Ecto neural progenitor cell (in vitro differentiated cells): ENCODE measurements at places on chromosomes 1 and 21.

GRCh38 chr1:197302775-197303174 is 34.7 kb downstream of the CRB1 start:
- no peak for DNase-seq

- no peak for DNase-seq
These were observed 100.2 kb downstream of the SMYD2 start for GRCh38 chr1:214380986-214381695.

- DNase-seq = no peak
These were observed 14.9 kb downstream of the MAP3K7CL start for GRCh38 chr21:29145354-29145782.

GRCh38 chr1:56709269-56709880 is 64.3 kb downstream of the PRKAA2 start:
- no peak for DNase-seq

- no peak for DNase-seq
These were observed 19.5 kb downstream of the INKA2 start for GRCh38 chr1:111719674-111720132.

- no peak for DNase-seq
These were observed 16.9 kb upstream of the PTTG1IP start for GRCh38 chr21:44890338-44890931.

- no peak for DNase-seq
These were observed 3.9 kb downstream of the SPEN start for GRCh38 chr1:15851210-15852035.

- DNase-seq = no peak
These were observed 994.9 kb downstream of the ADGRL2 start for GRCh38 chr1:82795508-82796149.

GRCh38 chr1:99599678-99600175 is 46.2 kb upstream of the PALMD start:
- DNase-seq = no peak

DNA sequence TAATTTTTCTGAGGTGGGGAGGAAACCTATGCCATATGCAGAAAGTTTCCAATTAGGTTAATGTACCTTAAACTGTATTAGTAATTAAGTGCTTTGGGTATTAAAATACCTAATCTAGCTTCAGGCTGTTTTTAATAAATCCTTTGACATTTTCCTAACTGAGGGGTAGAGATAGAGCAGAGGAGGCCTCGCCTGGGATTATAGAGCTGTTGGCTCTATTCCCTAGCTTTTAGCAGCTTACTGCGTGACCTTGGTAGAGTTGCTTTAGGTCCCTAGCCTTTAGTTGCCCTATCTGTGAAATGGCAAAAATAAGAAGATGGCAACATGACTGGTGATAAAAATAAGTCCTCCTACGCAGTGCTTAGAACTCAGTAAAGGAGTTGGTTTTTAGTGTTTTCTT is 621.0 kb downstream of the LMO4 start:
- DNase-seq = no peak

GRCh38 chr1:155175927-155176371 is 2.3 kb downstream of the TRIM46 start:
- peak; percentile 49 for DNase-seq

DNA sequence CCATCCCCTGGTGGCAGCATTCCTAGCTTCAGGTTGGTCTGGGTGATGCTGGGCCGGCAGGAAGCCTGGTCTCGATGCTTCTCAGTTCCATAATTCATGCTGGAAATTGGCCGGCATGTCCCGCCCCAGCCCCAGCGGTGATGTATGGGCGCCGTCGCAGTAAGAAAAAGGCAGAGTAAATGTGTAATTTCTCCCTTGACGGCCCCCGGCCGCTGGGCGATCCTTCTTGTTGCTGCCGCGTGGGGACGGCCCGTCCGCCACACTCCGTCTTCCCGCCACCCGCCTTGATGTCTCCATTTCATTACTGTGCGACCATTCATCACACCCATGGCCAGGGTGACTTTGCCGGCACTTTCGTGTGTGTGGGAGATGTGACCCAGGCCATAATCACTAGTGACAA is 8.5 kb downstream of the DMAP1 start:
- no peak for DNase-seq

GRCh38 chr1:214285610-214286440 is 4.9 kb downstream of the SMYD2 start:
- DNase-seq = no peak

DNA sequence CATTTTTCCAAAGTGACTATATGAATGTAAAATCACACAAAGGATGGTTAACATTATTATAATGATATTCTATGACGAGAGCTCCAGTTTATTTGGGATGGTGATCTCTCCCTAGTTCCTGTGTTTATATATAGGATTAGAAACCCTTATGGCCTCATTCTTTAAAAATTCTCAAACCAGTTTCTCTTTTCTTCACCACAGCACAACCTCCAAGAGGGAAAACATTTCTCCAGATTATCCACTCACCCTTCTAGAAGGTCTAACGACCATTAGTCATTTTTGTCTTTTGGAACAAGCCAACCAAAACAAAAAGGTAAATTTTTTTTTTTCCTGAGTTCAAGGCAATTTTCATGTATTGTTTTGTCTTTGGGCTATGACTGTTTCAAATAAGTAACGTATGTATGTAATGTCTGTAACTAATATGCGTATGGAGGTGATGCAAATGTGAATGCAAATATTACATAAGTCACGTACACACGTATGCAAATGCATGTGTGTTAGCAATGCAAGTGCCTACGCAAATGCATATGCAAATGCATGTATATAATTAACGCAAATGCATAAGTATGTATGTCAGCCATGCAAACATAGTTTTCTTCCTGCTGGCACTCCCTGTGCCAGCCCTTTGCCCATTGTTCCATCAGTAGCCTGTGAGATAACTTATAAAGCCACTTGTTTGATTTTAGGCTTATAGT is 72.5 kb upstream of the MORC3 start:
- no peak for DNase-seq

DNA sequence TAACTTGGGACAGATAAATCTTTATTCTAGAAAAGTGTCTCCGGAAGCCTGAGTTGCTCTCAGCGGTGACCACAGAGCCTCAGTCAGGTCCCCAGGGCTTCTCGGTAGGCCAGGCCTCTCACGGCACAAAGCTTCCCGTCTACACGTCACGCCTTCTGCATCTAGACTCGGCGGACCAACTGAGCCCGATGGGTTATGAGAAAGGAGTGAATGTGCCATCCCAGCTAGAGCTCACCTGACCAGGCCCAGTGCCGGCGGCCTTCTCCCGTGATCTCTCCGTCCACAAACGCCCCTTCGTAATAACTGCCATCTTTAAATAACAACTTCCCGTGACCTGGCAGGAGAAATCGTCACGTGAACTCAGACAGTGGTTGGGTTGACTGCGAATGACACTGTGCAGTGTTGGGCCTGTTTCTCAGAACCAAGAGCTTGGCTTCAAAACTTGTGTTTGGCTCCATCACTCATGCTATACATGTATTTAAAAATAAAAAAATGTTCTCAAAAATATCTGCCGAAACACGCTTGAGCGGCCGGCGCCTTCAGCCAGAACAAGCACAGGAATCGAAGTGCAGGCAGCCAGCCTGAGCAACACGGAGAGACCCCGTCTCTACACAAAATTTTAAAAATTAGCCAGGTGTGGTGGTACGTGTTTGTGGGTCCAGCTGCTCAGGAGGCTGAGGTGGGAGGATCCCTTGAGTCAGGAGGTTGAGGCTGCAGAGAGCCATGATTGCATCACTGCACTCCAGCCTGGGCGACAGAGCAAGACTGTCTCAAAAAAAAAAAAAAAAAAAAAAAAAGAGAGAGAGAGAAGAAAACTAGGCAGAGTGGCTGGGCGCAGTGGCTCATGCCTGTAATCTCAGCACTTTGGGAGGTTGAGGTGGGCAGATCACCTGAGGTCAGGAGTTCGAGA is 3.1 kb downstream of the MORN1 start:
- DNase-seq = no peak

DNA sequence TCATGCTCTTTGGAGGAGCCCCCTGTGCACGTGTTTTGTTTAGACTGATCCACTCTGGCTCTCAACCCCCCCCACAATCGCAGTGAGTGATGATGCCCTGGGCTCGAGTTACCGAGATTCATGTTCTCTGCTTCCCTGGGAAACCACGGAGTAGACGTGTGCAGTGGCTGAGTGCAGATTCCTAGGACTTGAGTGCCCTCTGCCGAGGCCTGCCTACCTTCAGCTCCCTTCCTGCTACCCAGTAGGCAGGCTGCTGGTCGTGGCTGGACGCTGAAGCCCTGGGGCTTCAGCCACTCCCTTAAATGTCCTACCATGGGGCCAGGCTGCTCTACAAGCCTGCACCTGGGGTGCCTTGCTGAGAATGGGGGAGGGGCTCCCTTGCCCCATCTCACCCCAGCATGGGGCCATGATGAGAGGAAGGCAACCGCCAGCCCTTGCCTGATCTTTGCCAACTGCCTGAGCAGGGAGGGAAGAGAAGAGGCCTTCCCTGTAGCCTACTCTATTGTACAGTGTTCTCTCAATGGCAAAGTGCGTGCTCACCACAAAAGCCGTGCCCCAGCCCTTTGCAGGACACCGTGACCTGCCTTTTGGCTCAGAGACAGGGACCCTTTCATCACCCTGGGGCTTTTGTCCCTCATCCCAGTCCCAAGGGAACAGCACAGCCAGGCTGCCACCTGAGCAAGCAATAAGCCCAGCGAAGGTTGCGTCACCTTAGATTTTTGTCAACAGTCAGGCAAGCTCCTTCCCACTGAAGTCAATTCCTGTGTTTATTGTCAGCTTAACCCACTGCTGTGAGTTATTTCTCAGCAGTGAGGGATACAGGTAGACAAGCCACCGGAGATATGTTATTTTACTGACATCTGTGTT is 4.1 kb upstream of the GRIK3 start:
- peak; percentile 68 for DNase-seq

GRCh38 chr21:36788120-36788638 is 89.3 kb downstream of the SIM2 start:
- DNase-seq = no peak

GRCh38 chr1:93080179-93080823 is 1.2 kb downstream of the MTF2 start:
- no peak for DNase-seq

DNA sequence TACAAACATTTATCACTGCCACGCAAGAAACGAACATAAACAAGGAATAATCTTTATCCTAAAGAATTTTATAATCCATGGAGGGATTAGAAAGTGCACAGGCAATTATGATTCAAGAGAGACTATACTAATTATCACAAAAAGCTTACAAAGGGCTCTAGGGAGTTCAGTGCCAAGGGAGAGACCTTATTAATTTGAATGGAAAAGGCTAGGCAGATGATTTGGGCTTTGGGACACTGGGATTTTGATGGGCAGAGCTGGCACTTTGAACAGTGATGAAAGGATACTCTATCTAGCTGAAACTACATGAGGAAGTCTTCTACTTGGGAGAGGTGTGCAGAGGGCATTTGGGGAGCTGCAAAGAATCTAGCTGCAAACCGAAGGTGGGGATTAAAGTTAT is 48.9 kb upstream of the IVNS1ABP start:
- no peak for DNase-seq

- DNase-seq = peak; percentile 78
These were observed 67.5 kb upstream of the CD1D start for GRCh38 chr1:158112994-158113758.

DNA sequence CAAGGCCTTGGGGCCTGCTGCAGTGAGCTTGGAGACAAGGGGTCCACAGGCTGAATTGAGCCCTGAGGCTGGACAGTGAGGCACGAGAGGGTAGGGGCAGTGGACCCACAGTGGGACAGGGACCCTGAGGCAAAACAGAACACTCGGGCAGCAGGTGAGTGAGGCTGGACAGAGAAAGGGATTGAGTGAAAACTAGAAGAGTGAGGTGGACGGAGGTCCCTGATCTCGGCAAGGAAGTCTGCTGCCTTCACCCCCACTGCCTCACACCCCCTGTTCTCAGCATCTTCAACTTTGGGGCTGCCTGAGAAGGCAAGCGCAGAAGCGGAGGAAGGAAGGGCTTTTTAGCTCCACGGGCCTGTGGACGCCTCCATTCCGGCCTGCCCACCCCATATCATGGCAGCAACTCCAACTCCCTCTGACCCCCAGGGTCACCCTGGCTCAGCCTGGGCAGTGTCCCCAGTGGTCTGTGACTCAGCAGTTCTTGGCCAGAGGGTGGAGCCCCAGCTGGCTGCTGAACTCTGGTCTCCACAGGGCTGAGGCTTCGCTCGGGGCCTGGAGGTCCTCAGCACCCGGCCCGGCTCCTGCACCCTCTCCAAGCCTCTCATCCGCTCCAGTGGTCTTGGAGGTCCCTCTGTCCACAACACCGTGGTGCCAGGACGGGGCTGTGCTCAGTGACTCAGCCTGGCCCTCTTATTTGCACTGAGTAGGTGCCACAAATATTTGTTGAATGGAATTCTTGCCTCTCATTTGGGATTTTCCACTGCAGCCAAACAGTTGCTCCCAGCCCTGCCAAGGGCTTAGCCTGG is 60.0 kb upstream of the EPS8L3 start:
- no peak for DNase-seq

DNA sequence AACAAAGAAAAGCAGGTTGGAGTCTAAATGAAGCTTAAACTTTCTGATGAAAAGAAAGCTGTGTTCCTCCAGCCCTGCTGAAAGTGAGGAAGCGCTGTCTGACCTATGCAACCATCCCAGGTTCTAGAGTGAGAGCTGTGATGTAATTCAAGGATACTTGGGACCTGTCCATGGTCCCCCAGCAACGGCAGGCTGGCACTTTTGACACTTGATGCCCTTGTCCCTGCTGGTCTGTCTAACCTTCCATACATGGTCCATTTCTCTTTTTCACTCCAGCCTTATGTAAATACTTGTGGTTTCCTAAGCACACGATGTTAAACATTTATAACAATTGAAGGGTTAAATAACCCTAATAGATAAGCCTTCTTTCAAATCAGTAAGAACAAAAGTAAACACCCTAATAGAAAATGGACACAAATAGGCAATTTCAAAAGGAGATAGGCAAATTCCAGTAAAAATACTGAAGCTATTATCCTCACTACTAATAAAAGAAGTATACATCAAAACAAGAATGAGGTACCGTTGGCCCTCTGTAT is 17.7 kb upstream of the KDM4A start:
- no peak for DNase-seq

- DNase-seq = no peak
These were observed 7.1 kb upstream of the GNPAT start for GRCh38 chr1:231233735-231234417.

- no peak for DNase-seq
These were observed 11.0 kb upstream of the CDK18 start for GRCh38 chr1:205493241-205494085.

- no peak for DNase-seq
These were observed 70.8 kb downstream of the SYT2 start for GRCh38 chr1:202639500-202639899.

GRCh38 chr1:58214674-58215073 is 331.9 kb downstream of the OMA1 start:
- no peak for DNase-seq

GRCh38 chr1:235925016-235925415 is 58.3 kb upstream of the LYST start:
- DNase-seq = no peak

GRCh38 chr1:13556224-13556764 is 27.3 kb upstream of the PDPN start:
- no peak for DNase-seq

- DNase-seq = no peak
These were observed 6.4 kb downstream of the SNRPE start for GRCh38 chr1:203867802-203868201.

GRCh38 chr1:29920316-29920715 is 684.0 kb downstream of the PTPRU start:
- DNase-seq = no peak
